ENCODE measurements at places on chromosomes 6 and 20.

- no peak for DNase-seq
These were observed 12.7 kb upstream of the PRELID3B start for GRCh38 chr20:59055302-59055701.

DNA sequence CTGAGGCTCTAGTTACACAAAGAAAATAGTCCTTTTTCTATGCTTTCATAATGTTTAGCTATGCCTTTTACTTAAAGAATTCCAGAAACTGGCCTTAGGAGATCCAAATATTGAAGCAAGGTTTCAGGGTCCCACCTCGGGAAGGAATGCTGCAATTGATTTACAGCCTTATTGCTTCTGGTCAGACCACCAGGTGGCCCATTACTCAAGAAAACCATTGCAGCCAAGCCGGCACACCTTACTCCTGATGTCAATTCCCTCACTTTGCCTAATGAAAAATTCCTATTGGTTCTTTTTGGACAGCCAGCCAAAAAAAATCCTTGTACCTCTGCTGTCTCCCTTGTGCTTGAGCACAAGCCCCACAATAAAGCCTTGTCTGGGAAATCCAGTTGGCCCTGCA is 173.9 kb downstream of the LMBRD1 start:
- no peak for DNase-seq

DNA sequence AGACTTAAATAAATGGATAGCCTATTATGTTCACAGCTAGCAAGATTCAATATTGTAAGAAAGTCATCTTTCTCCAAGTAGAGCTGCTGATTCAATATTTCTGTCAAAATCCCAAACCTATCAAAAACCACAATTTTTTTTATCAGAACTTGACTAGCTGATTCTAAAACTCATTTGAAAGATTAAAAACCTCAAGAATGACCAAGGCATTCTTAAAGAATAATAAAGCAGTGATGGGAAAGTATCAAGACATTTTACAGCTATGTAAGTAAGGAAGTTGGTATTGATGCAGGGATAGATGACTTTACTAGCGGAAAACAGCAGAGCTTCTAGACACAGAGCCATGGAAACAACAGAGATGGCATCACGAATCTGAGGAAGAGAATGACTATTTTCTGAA is 64.7 kb downstream of the SAMD3 start:
- no peak for DNase-seq

GRCh38 chr20:53201588-53201987 is 229.4 kb downstream of the TSHZ2 start:
- no peak for DNase-seq

- no peak for DNase-seq
These were observed 510.2 kb upstream of the SULF2 start for GRCh38 chr20:48295445-48295903.

DNA sequence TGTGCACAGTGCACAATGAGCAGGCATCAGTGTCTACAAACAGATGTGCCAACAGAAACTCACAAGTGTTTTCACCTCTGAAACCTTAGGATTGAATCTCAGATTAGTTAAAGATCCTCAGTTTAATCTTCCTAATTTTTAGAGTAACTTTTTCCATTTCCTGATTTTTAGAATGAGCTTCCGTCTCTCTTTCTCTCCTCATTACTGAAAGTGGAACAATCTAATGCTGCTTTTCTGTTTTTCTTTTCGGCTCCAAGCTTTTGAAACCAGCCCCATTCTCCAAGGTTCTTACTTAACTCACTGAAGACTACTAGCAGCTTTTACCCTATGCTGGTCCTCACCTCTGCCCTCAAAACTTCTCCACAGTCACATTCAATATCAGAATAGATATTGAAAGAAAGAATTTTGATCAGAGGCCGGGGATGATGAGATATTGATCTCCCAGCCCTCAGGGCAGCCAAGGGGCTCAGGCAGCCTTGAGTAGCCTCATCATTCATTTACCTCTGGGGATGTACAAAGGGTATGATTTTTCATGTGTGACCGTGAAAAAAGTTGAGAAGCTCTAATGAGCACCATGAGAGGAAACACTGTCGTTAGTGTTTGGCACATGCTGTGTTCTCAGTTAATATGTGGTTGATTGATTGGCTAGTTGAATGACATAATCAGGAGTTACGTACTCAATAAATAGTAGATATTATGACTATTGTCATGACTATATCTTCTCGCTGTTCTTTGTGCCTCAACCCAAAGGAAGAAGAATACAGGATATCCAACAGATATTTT is 11.9 kb upstream of the STK38 start:
- no peak for DNase-seq

- DNase-seq: no peak
These were observed 285.8 kb upstream of the TBX18 start for GRCh38 chr6:85050149-85050548.

DNA sequence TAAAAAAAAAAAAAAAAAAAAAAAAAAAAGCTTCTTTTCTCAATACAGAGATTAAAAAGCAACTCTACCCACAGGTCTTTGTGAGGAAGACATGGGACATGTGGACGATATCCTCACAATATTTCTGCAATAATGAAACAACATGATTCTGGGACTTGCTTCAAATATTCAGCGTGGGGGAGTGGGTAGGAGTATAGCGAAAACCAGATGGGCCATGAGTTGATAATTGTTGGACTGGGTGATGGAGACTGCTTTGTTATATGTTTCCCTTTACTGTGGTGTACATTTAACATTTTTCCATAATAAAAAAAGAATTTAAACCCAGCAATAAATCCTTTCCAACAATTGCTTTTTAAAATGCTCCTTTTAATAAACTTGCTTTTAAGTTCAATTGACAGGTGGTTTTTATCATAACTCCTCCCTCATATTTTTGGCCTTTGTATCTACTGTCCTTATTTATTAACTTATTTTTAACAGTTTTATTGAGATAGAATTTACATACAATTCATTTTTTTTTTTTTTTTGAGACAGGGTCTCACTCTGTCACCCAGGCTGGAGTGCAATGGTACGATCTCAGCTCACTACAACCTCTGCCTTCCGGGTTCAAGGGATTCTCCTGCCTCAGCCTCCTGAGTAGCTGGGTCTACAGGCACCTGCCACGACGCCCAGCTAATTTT is 40.4 kb upstream of the ARFGEF2 start:
- DNase-seq: no peak

GRCh38 chr6:90715093-90715655 is 128.3 kb upstream of the MAP3K7 start:
- DNase-seq: no peak

GRCh38 chr20:56773749-56774148 is 144.6 kb downstream of the TFAP2C start:
- no peak for DNase-seq

DNA sequence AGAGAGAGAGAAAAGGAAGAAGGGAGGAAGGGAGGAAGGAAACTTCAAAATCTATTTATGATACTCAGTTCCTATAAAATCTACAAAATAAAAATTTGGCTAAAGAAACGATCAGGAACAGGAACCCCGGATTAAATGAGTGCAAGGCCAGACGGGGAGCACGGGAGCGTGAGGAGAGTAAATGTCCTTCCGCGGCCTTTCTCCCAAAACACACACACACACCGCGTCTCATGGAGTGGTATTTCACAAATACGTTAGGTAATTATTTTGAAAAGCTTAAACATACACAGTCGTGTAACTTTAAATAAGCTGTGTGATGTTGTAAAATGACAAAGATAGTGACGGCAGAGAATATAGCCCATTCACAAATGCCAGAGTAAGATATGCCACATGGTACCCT is 125.7 kb upstream of the AFDN start:
- no peak for DNase-seq

- no peak for DNase-seq
These were observed 11.8 kb upstream of the IL22RA2 start for GRCh38 chr6:137185290-137185689.

- no peak for DNase-seq
These were observed 4.2 kb downstream of the DOP1A start for GRCh38 chr6:83071707-83072106.

- no peak for DNase-seq
These were observed 29.8 kb downstream of the HM13 start for GRCh38 chr20:31543966-31544598.

- no peak for DNase-seq
These were observed 101.6 kb downstream of the HIVEP2 start for GRCh38 chr6:142843361-142843760.

GRCh38 chr20:8228315-8228714 is 96.2 kb downstream of the PLCB1 start:
- no peak for DNase-seq

- no peak for DNase-seq
These were observed 13.2 kb upstream of the FUT9 start for GRCh38 chr6:96002576-96002910.

DNA sequence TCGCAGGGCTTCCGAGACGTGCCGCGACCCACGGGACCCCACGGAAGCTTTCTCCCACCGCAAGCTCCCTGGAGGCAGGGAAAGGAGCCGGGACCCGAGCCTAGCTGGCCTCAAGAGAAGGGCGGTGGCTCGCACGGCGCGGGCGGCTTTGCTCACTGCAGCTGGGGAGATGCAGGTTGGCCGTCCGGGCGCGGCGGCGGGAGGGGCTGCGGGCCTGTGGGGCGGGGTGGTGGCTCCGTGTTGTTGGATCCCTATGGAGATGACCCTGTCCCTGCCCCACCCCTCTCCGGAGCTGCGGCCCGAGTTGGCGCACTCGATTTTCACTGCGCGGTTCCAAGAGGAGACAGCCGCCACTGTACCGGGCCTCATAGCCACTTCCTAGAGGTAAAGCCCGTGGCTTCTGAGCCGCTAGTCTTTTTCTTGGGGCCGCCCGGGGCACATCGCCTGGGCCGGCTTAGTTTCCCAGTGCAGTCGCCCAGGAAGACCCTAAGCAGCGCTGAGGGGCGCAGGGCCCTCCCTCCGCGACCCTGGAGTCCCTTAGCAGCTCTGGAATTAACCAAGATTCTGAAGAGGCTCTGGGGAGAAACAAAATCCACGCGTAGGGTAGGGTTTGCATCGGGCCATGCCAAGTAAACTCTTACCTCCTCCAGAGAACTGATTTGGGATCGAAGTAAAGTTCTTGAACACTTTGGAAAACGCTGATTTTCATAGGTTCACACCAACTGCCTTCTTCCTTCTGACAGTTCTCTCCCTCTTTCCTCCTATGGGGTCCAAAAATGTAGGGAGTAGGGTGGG is at the start of gene ECT2L:
TSS of gene ECT2L (plus strand) at position 279 of the 795 bp plus-strand sequence. CDS start 17,188 bp downstream, outside the sequence.
- no peak for DNase-seq

DNA sequence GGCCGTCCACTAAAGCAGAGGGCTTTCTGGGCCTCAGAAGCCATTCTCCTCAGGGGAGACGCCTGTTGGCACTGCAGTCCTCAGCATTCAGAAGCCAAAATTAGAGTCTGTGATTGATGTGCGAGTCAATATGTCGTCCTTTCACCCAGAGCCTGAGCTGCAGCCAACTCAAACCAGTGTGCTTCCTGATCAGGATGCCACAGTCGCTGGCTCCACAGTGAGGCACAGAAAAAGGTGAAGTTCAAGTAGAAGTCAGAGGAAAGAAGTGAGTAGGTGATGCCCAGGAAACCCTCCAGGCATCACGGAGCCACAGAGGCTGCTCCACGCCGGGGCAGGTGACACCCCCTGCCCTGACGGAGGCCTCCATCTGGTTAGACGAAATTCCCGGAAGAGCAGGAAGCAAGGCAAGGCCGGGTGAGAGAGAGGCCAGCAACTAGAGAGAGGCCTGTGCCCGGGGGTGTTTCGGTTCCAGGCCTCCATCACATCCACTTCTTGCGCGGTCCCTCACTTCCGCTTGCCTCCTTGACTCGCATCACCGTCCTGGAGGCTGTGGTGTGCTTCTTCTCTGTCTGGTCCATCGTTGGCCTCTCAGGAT is 177.7 kb upstream of the SNX9 start:
- no peak for DNase-seq

DNA sequence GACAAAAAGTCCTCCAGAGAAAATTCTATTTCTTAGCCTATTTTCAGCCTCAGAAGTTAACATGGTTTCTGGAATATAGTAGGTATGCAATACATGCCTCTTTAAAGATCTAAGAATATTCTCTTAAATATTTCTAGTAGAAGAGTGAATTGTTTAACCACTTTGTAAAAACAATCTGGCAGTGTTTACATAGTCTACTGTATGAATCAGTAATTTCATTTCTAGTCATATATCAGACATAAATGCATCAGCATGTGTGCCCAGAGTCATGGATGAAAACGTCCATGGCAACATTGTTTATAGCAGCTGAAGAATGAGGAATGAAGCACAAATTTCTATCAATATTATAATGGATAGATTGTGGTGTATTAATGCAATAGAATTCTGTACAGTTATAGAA is 124.9 kb downstream of the NKAIN2 start:
- no peak for DNase-seq

DNA sequence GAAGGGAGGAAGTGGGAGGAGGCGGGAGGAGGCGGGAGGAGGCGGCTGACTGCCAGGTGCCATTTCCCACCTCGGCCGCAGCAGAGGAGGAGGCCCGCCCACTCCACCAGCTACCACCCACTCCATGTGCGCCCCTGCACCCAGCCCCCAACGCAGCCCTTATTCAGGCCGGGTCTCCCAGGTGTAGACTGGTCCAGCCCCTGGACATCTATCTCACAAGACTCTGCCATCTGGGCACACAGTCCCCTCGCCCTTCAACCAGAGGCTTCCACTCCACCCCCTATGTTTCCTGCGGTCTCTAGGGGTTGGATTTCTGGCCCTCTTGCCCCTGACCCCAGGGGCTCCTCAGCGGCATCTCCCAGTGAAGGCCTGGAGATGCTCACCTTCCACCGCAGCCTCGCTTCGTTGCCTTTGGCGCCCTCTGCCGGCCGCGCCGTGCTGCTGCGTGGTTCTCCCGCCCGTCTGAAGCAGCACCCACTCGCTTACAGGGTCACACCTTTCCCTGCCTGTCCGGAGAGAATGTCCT is 32.6 kb upstream of the FAM83D start:
- DNase-seq: no peak

DNA sequence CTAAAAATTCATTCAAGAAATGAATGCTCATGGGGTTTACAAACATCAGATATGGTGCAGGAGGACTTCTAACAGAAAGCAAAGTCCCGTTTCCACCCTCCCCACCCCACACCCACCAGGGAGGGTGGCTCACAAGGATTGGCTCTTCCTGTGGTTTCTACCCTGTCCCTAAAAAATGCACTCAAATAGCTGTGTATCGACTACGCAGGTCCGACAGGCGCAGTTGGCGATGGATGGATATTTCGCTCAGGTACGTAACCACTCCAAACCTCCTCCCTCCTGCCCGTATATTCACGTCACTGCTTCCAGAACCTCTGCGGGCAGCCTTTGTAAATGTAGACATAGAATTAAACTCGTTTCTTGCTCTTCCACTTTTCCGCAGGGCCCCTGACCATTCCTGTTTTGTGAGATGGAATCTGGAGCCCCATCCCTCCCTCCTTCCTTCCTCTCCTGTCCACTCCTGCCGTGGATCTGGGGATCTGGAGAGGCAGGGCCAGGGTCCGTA is 264.3 kb downstream of the BMP7 start:
- DNase-seq: no peak

DNA sequence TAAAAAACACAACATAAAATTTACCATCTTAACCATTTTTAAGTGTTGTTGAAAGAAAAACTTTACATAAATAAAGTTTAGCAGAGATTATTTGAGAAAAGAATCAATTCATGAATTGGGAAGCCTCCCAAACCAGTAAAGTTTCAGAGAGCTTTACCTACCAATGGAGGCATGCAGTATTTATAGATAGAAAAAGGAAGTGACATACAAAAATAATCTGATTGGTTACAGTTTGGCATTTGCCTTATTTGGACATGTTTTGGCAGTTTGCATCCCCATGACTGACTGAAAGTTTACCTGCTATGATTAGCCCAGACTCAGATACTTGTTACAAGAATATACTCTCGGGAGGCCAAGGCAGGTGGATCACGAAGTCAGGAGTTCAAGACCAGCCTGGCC is 3.7 kb upstream of the CMTR1 start:
- DNase-seq: no peak

- no peak for DNase-seq
These were observed 16.1 kb downstream of the MYLK4 start for GRCh38 chr6:2734488-2735166.

GRCh38 chr20:44571362-44571988 is 10.9 kb upstream of the PKIG start:
- DNase-seq: no peak
